AG09309 (cell line): ENCODE measurements at places on chromosomes 6 and 20.

- DNase-seq: no peak
Measured at GRCh38 chr6:108869876-108870275, 21.7 kb downstream of the ARMC2 start.

GRCh38 chr6:47455533-47456209, 21.9 kb upstream of the CD2AP start:
- no peak for DNase-seq

DNA sequence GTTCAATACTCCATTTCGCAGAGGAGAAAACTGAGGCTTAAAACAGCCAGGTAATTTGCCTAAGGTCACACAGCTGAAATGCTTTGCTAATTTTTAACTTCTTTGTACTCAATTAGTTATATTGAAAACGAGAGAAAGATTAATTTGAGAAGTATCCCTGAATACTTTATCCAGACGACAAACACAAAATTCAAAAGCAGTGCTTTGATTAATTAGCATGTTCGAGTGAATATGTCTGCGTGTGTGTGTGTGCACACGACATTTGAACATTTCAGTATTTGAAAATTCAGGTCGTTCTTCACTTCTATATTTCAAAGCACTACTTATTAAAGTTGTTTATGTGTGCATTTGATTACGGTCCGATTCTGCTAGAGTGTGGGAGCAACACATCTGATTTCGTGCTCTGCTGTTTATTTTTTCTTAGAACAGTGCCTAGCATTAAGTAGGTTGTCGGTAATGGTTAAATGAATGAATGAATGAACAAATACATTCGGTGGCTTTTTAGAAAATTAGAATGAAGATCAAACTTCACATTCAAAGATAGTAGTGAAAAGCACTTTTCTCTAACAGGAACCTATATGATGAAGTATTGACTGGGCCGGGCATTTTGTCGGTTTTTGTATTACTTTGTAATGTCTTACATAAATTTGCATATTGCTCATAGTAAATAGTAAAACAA, 36.9 kb upstream of the SYNCRIP start:
- no peak for DNase-seq

DNA sequence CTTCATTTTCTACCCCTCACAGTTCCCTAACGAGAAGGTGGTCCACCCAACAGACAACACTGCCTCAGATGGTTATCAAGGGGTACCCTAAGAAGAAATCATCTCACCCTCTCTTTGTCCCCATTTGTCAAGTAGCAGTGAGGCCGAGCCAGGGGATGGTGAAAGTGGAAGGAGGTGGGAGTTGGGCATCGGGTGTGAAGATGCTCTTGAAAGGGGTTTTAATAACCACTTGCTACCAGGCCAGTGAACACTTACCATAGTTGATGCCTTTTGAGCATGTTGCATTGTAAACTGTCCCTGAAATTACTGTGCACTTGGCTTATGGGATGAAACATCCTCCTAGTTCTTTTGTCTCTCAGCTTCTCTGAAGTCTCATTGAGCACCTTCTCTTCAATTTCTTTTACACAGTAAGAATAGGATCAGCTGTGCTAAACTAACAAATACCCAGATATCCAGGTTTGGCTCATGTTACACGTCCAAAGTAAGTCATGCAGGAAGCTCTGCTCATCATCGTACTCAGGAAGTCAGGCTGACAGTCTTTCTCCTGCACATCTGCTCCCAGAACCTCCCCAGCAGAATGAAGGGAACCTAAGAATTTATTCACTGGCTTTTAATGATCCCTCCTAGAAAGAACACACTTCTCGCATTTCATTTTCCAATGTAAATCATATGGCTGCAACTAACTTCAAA, 13.3 kb downstream of the HLA-DPB1 start:
- DNase-seq: no peak

- no peak for DNase-seq
Measured at GRCh38 chr6:5930143-5930770, 76.5 kb downstream of the NRN1 start.
